Left colon (tissue), 2 donors: ENCODE measurements at places on chromosomes 2 and 18. TPM values are rescaled to one million over a fixed set of nuclear protein-coding genes. Genes with fewer than 3 reads are reported as not detected.

The CDK15 gene
- total RNA-seq = 1.4 TPM

DNA sequence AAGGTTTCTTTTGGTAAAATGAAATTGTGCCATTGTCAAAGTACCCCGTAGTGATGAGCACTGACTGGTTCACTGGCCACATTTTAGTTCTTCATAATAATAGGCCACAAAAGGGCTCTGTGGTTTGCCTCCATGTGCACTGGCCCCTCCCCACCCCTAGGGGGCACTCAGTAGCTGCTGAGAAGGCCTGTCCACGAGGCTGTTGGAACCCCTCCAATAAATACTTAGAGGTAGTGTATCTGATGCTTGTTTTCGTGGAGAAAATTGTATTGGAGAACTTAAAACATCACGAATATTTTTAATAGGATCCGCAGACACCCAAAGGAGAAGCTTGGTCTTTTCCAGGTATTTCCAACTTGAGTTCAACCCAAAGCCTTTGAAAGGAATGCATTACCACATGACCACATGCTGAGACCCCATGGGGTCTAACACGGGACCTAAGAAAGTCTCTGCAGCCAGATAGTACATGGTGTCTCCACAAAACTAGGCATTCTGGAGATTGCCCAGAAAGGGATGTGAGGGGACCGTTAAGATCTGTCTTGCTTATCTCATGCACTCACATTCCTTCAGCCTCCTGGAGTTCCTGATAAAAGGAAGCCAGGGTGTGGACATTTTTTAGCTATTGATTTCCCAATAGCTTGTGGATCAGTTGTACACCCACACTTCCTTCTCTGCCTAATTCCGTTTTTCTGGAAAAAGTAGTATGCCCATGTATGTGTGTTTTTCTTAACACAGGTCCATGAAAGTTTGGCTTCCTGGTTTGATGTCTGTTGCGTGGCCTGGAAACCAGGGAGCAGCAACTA lies 28.5 kb upstream of the NOSTRIN start:
- peak; percentile 39 for DNase-seq

- no peak for DNase-seq
These were observed 51.2 kb upstream of the NOSTRIN start for GRCh38 chr2:168751104-168751740.

- DNase-seq = no peak
These were observed 379.8 kb upstream of the LINC00305 start for GRCh38 chr18:64528646-64529045.

The PREB gene
- total RNA-seq = 40.8 TPM
